NCI-H2107 (cell line): ENCODE measurements at places on chromosomes 12 and 14.

- no peak for DNase-seq
Observed at GRCh38 chr14:70525691-70526090, 9.1 kb downstream of the ADAM20 start.

DNA sequence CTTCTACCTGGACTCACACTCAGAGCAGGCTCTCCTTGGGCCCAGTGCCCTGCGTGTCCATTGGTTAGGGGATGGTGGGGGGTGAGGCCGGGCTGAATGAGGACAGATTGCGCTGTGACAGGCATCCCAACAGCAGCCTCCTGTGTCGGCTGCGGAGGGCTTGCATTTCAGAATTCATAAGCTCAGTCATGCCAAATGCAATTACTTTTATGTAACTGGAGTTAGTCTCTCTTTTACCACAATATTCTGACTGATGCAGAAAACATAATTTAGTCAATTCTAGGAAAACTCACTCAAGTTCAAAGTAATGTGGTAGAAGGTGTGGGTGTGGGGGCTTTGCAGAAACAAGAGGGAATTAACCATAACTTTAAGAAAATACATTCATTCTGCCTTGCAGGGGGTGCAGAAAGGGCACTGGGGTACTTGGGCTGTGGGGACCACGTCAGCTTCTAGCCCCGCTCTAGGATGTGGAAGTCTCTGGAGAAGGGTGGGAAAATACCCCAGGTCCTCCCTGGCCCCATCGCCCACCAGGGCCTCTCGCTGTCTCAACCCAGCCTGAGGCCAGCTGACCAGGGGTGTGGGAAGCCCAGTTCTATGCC, 257.7 kb downstream of the ADGRD1 start:
- no peak for DNase-seq

DNA sequence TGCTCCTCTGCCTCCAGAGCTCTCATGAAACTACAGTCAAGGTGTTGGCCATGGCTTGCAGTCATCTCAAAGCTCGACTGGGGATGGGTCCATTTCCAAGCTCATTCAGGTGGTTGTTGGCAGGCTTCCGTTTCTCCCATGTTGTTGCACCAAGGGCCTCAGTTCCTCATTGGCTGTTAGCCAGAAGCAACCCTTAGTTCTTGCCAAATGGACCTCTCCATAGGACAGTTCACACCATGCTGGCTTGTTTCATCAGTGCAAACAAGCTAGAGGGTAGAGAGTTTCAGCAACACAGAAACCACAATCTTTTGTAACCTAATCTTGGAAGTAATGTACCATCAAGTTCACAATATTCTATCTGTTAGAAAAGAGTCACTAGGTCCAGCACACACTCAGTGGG, 22.7 kb upstream of the PPM1A start:
- DNase-seq: no peak

GRCh38 chr14:69214393-69214792, 23.1 kb downstream of the EXD2 start:
- DNase-seq: no peak

DNA sequence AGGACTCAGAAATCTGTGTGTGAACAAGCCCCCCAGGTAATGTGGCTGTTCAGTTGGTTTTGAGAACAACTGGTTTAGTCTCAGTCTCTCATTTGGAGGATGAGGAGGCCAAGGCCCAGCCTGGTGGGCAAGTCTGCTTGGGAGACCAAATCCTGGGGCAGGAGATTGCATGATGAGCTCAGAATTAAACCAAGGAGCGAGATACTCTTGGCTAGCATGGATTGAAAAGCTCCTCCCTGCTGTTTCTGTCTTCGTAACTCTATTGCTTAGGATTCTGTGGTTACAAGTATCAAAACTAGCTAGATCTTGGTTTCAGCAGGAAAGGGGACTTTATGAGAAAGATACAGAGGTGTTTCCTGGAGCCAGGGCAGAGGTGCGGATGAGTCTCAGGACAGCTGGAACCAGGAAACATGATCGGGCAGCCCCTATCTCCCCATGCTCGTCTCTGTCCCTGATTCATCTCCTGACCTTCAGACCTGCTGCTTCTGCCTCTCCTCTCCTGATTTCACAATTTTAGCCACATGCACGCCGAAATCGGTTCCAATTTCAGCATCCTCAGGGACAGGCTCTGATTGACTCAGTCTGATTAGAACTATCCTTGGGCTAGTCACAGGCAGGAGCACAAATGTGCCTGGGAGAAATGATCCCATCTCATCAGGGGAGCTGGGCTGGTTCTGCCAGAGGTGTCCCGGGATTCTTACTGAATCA, 40.2 kb upstream of the RIN3 start:
- no peak for DNase-seq

- DNase-seq: no peak
Observed at GRCh38 chr14:91806716-91807115, 60.6 kb downstream of the TC2N start.

DNA sequence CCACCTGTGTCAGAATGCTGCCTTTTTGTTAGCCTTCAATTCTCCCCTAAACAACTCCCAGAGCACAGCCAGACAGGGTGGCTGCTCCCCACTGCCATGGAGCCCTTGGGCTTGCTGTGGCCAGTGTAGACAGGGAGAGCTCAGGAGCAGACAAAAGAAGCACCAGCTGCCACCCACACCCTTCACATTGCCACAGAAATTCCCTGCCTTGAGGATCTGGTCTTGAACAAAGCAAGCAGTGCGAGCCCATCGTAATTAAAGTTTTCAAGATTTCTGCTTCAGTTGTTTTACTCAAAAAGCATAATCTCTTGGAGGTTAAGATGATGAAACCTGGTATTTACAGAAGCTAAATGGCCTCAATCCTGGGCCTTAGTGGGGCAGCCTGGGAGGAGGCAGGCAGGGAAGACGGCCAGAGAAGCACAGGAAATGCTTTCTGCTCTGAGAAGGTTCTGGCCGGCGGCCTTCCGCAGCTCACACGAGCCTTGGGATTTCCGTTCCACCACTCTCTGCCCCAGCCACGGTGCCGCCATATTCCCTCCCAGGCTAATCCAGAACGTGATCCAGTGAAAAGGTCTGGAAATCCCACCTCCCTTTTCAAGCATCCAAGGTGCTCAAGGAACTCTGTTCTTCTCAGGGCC, 535.2 kb downstream of the BCL11B start:
- no peak for DNase-seq

DNA sequence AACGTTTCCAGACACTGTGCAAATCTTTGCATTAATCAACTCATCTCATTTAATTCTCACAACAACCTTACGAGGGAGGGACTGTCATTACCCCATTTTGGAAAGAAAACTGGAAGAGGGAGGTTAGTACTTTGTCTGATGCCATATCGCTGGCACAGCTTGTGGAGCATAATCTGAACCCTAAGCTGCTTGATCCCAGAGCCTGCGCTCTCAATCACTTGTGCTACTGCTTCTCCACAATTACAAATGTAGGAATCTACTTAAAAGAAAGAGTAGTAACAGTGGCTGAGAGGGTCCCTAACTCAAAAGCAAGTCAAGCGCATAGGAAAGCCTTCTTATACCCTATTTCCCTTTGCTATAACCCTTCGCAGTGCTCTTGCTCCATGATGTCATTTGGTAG, 3.2 kb downstream of the EFS start:
- no peak for DNase-seq

DNA sequence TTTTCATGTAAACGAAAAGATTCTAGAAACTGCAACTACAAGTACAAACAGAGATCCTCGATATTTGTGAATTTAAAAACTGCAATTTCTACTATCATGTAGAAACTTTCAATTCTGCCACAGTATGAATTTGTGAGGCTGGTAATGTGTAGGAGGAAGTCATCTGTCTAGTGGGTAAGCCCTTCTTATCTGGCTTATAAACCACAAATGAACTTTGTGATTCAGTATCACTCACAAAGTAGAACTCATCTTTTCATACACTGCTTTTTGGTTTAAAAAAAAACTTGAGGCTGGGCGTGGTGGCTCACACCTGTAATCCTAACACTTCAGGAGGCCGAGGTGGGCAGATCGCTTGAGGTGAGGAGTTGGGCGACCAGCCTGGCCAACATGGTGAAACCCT, 20.7 kb downstream of the GTF2A1 start:
- no peak for DNase-seq

GRCh38 chr12:104057771-104058197, 6.5 kb upstream of the HCFC2 start:
- no peak for DNase-seq

DNA sequence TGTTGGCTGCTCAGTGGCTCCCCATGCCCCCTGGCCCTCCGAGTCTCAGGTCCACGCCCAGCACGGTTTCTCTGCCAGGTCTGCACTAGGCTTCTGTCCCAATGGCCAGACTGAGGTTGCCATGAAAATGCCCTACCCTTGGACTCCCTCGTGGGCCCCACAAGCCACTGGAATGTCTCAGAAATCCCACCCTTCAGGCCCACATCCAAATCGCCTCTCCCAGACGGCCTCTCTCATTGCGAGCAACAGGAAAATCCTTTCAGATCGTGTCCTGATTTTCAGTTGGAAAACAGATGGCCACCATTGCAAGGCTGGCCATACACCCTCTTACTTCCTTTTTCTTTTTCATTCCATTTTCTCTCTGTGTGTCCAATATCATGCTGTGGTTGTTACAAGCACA, 77.3 kb downstream of the IRF2BPL start:
- no peak for DNase-seq

GRCh38 chr14:69696633-69697557, 70.0 kb upstream of the SRSF5 start:
- no peak for DNase-seq

DNA sequence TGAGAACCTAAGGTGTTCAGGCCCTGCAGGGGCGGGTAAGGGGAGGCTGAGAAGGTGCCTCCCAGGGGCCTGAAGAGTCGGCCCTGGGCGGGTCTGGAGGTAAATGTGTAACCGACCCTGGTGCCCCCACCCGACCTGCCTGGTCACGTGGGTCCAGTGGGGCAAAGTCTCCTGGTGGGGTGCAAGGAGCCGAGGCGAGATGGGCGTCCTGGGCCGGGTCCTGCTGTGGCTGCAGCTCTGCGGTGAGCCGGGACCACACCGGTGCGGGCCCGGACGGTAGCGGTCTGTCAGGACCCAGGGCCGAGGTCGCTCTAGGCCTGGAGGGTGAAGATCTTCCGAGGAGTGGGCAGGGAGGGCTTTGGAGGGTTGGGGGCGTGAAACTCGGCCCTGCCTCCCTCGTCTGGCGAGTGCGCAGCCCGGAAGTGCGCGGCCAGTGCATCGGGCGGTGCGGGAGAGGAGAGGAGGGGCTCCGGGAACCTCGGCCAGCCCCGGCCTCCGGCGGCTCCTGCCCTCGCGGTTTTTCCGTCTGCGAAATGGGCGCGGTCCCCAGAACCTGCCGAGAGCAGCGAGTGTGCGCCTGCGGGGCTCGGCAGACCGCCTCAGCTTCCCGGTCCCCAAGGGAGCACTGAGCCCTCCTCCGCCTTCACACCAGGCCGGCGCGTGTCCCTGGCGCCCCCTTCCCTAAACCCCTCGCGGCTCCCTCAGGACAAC, at the start of gene AMN:
AMN (plus strand) TSS at position 174 of the 711 bp plus-strand sequence; CDS start at position 200, 26 bp downstream.
- DNase-seq: no peak

GRCh38 chr14:89723930-89724627, 230.5 kb downstream of the EFCAB11 start:
- DNase-seq: no peak

- no peak for DNase-seq
Observed at GRCh38 chr12:103580026-103580425, 7.0 kb upstream of the STAB2 start.

DNA sequence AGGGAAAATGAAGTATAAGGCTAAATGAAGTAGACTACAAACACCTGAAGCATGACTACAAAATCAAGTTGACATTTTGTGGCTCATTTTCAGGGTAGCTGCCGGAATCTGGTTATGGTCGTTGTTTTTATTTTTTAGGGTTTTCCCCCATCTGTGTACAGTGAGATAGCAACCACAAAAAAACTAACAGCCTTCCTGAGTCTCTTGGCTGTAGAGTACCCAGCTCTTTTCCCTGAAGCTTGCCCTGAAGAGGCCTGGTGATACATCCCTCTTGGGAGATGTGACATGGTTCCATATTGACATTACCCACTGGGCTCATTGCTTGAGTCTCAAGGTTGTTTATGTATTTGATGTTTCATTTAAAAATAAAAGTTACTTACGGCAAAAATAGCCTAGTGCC, 424.0 kb downstream of the ZFP36L1 start:
- DNase-seq: no peak

DNA sequence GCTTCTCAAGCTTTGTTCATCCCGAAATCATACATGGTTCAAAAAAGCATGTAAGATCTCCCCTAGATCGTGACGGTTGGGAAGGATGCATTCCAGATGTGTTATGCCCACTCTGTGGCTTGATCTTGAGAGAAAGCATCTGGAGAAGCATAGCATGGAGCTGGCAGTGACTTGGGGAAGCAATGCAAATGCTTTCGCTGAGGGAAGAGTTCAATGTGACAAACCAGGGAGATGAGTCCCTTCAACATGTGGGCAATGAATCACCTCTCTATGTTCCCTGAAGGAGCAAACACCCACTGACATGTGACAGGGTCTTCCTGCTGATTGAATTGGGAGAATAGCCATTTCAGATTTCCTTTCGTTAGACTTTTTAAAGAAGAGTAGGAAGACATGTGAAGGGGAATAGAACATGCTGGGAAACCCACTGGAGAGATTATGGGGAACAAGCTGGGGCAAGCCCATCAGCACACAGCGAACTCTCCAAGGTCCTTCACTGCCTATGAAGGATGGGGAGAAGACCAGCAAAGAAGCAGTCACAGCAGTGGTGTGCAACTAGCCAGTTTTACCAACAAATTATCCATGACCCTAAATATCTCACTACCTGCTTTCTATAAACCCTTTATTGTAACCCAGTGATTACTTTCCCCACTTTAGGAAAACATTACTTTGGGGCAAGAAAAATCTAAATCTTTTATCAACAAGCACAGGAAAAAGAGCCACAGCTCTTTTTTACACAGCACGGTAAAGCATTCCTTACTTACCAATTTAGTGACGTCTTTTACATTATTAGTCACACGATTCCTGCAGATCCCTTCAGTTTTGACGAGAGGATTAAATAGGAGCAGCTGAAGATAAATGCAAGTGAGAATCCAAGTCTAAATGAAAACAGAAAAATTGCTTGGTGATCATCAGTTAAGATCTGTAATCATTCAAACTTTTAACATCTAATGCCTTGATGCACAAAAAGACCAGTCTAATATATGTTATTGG, 35.0 kb downstream of the KITLG start:
- DNase-seq: no peak

DNA sequence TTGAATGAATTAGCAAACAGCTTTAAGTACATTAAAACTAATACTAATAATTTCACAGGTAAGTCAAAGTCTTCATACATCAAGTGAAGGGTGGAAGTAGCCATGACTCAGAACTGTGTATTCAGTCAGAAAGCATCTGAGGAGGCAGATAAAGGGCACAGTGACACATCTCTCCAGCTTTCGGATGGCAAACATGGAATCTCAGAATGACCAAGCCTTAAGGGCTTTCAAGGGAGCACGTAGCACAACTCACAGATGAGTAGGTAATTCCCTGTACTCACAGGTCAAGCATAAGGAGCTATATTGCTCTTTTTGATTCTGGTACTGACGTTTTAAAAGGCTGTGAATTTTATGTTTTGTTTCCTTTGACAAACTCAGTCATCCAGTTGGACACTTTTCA, 56.0 kb downstream of the MDGA2 start:
- no peak for DNase-seq
